Activated CD8-positive, alpha-beta memory T cell treated with anti-CD3 and anti-CD28 coated beads for 4 hours (primary cell): ENCODE measurements at places on chromosomes 6 and 20.

DNA sequence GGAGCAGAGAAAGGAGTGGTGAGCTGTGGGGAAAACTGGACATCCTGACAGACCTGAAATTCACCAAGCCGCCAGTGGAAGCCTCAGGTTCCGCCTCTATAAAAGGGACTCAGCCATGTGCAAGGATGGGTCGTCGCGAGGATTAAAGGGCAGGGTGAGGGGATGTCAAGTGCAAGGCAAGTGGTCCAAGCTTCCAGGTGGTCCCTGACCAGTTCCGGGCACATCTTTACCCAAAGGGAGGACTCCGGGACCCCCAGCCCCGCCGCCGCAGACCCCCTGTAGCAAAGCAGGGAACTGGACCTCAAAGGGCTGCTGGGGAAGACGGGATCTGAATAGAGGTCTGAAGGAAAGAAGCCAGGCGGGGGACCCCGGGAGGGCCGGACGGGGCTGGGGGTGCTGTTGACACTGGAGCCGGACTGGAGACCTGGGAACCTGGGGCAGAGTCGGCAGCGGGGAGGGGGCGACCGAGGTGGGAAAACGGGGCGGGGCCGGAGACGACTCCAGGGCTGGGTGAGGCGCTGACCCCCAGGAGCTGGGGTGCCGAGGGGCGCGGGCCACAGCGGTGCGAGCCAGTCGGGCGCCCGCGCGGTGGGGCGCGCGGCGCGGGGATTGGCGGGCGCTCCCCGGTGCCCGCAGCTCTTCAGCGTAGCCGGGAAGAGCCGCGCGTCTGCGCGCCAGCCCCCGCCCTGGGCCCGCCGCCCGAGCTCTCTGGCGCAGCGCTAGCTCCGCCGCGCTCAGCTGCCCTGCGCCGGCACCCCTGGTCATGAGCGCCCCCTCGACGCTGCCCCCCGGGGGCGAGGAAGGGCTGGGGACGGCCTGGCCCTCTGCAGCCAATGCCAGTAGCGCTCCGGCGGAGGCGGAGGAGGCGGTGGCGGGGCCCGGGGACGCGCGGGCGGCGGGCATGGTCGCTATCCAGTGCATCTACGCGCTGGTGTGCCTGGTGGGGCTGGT is at the start of gene SSTR4:
SSTR4 (plus strand) TSS at position 592 of the 951 bp plus-strand sequence; CDS start at position 764, 172 bp downstream.
- DNase-seq: no peak

- no peak for DNase-seq
These were observed 78.6 kb downstream of the TRMT6 start for GRCh38 chr20:5871459-5872410.

DNA sequence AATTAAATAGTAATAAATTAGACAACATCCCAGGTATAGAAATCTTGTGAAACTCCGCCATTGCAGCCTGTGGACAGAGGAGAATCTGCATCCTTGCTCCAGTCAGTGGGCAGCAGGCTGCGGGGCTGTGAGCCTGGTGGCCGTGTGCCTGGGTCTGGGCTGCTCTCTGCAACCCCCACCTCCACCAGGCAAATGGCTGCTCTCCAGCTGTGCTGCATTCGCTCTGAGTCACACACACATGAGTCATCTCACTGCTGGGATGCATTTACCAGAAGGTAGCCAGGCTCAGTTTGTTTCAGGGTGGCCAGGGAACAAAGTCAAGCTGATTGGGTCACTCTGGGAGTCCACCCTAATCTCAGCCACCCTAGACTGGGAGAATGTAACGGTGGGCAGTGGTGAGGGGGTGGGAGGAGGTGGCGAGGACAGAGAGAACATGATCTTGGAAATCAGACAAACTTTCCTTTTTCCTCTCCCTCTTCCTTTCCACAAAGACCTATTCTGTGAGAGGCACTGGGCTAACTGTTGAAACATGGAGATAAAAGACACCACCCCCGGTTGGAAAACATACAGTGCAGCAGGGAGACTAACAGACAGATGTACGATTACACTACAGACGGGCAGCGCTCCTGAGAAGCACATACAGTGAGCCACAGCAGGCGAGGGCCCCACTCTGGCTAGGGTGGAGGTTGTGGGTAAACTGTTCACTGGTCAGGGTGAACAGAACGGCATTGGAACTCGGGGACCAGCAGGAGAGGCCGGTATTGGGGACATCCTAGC is 59.2 kb downstream of the TRAM2 start:
- DNase-seq: no peak

DNA sequence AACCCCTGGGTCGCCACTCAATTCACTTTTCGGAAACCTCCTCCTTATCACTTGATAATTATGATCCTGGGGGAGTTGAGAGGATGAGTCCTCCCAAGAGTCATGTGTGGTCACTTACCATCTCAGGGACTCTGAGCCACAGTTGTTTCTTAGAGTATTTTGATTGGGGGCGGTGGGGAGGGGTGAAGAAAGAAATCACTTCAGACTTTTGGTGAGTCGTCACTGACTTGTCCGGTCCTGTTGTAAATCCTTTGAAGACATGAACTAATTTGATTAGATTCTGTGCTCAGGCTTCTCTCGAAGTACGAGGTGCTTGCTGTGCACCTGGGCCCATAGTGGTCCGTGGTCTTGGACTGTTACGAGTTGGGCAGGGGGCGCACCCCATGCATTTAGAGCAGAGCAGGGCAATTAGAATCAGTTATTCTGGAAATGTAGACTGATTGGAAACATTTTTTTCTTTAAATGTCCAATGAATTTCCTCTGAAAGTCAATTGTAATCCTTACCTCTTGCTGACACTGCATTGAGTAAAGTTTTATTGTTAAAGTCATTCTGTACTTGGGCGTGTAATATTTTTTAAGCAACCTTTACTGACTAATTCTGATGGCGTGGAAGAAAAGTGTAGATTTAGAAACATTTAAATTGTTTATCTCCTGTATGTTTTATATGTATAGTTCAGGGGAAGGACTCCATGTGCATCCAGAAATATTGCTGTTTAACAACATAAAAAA is 173.4 kb downstream of the SLC16A10 start:
- DNase-seq: no peak

GRCh38 chr6:6007366-6008088 is 802 bp upstream of the NRN1 start:
- no peak for DNase-seq

GRCh38 chr6:33950472-33950881 is 146.7 kb upstream of the MLN start:
- DNase-seq: no peak
